ENCODE measurements at places on chromosomes 2 and 18.
A peak's percentile ranks its signal among the peaks of the same experiment; 100 is the strongest.

GRCh38 chr2:215338883-215339679 lies 27.2 kb downstream of the ATIC start:
- no peak for DNase-seq

- DNase-seq = no peak
Measured at GRCh38 chr2:64036034-64036705, 16.9 kb upstream of the VPS54 start.

GRCh38 chr2:238817891-238818290 lies 30.0 kb upstream of the TWIST2 start:
- DNase-seq = no peak

DNA sequence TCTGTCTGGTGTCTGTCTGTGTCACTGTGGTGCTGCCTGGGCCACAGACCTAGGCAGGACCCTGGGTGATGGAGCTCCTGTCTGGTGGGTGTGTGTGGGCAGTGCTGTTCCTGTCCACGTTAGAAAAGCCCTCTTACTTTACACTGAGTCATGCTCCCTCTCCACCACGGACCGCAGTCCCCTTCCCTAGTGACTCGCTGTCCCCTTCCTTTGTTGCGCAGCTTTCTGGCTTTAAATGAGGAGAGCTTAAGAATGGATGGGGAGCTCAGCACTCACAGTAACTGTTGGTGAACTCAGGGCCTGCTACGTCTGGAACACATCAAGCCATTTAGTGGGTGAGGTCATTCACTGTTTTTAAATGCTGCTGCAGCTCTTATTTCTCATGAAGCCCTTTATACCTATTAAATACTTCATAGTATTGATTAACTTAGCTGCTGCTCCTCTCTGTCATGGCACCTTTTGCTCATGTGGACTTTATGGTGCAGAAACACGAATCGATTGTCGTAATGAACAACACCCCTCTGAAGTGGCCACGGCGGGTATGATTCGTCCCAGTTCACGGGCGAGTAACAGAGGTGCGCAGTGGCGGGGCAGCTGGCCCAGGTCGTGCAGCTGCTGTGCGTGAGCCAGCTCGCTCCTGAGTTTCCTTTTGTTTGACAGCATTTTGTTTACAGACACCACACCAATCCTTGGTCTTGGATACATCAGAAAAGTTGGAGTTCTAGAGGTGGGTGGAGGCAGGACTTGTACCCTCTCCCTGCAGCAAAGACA lies 100.4 kb downstream of the LDLRAD4 start:
- no peak for DNase-seq

GRCh38 chr18:13292736-13293135 lies 74.2 kb downstream of the LDLRAD4 start:
- no peak for DNase-seq

- DNase-seq = no peak
Measured at GRCh38 chr18:75256376-75256775, 45.8 kb downstream of the TSHZ1 start.

GRCh38 chr2:122805346-122805745 lies 1049.9 kb downstream of the TSN start:
- DNase-seq = no peak

GRCh38 chr2:85354286-85355072 lies at the start of the genes ELMOD3 and RETSAT:
ELMOD3 (plus strand) TSS chr2:85354769; CDS start chr2:85357199, 2,430 bp downstream.
RETSAT (minus strand) TSS chr2:85354528; CDS start chr2:85354507, 21 bp downstream.
- peak; percentile 99 for DNase-seq

DNA sequence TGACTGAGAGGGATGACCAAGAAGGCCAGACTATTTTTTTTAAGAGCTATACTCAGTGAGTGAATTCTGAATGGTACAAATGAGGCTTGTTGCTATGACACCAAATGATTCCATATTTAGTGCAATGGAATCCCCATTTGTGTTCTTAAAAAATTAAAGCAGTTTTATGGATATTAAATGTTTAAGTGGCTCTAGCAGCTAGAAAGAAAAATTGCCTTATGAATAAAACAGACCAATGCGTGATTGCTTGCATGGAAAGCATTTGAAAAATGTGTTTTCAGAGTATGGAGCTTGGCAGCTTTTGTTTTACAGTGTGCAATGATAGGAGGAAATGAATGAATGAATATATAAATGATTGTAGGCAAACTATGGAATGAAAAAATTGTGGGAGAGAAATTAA lies 238.8 kb upstream of the DPP10 start:
- DNase-seq = no peak

DNA sequence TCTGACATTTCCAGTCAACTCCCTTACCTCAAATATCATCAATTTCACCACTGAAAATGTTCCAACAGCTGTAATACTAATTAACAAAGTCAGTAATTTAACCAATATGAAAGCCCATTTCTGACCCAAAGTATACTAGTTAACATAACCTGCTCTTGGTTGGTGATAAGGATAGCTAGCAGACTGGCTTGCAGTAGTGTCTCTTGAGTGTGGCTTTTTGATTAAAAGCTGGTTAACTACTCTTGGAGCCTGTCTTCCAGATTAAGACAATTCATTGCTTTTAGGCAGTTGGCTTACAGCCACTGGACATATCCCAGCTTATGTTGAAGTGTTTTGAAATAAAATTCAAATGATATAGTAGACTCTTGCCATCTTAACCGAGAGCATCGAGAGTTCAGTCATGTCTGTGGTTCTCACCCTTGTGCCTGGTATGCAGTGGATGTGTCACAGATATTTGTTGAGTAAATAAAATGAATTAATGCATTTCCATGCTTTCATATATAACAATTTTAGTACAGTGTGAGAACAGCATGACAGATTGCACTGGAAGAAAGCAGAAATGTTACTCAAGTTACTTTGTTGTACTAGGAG lies 158.1 kb downstream of the TANC1 start:
- no peak for DNase-seq

GRCh38 chr2:99032786-99033185 lies 96.8 kb upstream of the CRACDL start:
- no peak for DNase-seq

DNA sequence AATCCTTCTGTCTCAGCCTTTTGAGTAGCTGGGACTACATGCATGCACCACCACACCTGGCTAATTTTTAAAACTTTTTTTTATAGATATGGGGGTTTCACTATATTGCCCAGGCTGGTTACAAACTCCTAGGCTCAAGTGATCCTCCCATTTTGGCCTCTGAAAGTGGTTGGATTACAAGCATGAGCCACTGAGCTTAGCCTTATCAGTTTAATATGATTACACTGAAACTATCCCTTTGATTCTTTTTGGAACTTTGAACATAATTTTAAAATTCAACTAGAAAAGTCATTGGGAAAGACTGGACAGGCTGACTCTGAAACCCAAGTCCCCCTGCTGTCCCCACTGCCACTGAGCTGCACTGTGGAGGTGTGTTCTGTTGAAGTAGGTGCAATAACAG lies 114.8 kb downstream of the ARL4C start:
- no peak for DNase-seq

- DNase-seq = no peak
Measured at GRCh38 chr2:24632172-24632571, 141.1 kb downstream of the NCOA1 start.

GRCh38 chr2:36741188-36741837 lies 44.8 kb downstream of the VIT start:
- DNase-seq = no peak

GRCh38 chr2:241466230-241466629 lies 42.2 kb downstream of the STK25 start:
- DNase-seq = no peak

- DNase-seq = no peak
Measured at GRCh38 chr2:88933980-88934379, 242.5 kb downstream of the RPIA start.

DNA sequence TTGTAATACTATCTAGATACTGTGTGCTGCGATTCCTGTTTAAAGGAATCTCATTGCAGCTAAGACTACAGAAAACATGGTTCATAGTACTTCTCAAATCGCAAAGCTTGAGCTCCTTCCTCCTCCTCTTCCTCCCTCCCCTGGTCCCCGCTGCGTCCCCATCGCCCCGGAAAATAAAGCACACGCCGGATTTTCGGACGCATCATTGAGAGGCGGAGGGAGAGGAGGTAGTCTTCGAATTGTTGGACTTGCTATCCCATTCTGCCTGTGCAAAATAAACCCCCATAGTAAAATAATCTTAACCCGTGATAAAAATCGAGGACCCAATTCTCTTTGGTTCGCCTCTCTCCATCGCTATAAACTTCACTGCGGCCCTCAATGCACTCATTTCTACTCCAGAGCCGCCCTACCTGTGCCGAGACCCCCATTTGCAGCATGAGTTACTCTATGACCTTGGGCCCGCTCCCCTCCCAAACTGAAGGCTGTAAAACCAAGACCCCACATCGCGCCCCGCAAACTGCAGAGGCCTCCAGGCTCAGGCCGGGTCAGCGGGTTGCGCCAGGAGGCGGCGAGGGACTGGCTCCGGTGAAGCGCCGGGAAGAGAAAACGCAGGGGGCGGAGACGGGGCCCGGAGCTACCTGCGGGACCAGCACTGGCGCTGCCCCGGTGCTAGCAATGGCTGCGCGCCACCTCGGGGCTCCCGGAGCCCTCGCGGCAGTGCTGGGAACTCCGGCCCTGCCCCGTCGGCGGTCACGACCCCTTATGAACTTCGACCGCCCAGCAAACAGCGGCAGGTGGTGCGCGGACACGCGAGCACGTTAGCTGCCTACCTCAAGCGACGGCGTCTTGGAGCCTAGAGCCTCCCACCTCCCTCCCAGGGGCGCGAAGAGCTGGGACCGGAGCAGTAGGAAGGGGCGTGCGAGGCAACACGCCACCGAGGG lies 649 bp downstream of the ESCO1 start:
- DNase-seq = no peak

GRCh38 chr2:232662486-232663260 lies 29.3 kb downstream of the EFHD1 start:
- DNase-seq = no peak

- no peak for DNase-seq
Measured at GRCh38 chr2:183952741-183953140, 645.6 kb upstream of the ZNF804A start.

GRCh38 chr2:102803041-102803896 lies 41.4 kb downstream of the TMEM182 start:
- no peak for DNase-seq

GRCh38 chr2:160583146-160583535 lies 89.5 kb upstream of the RBMS1 start:
- DNase-seq = no peak

- DNase-seq = no peak
Measured at GRCh38 chr18:27652480-27653121, 467.5 kb upstream of the CHST9 start.

- DNase-seq = no peak
Measured at GRCh38 chr2:96928277-96928781, 58.1 kb downstream of the FAM178B start.

GRCh38 chr18:44724105-44724778 lies 43.6 kb downstream of the SETBP1 start:
- DNase-seq = no peak
